ENCODE measurements at places on chromosomes 2 and 18.

- DNase-seq = no peak
Observed at GRCh38 chr18:35999925-36000324, 27.4 kb downstream of the RMP24 start.

DNA sequence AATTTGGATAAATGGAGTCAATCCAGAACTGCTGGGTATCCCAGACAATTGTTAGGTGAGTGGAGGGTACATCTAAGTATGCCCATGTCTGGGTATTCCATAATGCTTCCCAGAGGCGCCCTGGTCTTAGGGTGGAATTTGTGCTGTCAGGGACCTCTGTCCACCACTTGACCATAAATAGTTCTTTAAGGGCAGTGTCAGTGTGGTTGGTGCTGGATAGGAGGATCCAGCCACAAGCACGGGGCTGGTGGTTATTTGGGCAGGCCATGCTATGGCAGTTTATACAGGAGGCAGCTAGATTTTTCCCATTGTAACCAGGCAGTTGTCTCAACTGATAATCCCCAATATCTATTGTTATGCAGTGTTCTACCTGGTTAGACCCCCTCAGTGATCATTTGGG is 104.4 kb upstream of the B3GNT2 start:
- DNase-seq = no peak

DNA sequence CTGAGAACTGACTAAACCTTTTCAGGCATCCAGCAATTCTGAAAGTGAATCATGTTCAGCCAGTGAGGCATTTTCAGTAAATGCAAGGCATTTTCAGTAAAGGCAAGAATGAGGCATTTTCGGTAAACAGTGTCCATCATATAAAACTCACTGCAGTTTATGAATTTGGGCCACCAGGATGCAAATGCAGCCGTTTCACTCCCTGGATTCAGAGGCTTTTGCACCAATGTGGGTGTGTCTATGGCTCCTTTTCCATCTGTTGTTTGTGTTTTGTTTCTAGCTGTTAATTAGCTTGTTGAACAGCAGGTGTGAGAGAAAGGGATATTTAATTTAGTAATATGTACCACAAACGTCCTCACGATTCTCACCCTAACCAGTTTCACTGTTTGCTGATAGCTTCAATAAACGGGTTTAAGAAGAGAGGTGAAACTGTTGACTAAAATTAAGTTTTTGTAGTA is 116.3 kb upstream of the PGAP1 start:
- DNase-seq = no peak

DNA sequence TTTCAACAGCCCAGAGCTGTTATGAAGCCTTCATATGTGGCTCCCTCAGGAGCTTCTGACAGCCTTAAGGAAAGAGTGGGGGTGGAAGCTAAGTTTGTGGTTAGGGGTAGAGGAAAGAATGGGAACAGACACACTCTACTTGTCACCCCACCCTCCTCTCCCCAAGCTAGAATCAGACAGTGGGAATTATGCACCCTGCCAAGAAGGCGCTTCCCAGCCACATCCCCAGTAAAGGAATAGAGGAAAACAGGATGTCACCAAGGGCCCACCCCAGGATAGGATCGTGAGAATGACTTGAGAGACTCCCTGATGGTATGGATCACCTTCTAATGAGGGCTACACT is 32.4 kb upstream of the EML4 start:
- DNase-seq = no peak

DNA sequence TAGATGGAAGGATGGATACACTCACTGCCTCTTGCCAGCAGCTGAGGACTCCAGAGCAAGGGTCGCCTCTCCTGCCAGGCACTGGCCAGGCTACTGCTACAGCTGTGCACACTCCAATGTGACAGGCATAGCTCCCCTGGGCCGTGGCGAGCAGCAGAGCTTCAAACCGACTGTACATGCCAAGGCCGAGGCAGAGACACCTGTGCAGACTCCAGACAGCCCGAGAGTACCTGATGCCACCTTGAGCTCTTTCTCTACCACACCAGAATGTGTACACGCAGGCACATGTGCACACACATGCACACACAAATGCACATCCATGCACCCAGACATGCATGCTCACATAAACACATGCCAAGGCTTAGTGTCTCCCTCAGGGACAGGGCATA is 508.3 kb upstream of the MYT1L start:
- peak; percentile 3 for DNase-seq

GRCh38 chr2:30113617-30114293 is 33.1 kb upstream of the YPEL5 start:
- DNase-seq = no peak

DNA sequence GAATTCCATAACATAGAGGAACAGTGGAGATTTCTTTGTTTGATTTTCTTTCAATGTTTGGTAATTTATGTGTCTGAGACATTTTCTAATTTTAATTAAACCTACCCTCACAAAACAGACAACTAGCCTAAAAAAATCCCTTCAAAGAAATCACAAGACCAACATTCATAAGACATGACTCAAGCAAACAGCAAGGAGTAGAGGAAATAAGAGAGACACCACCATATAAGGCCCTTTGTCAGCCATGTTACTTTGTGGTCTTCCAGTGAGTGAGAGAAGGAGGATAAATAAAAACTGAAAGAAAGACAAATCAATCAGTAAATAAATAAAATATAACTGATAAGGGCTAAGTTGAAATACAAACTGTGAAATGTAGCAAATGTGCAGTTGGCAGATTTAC is 830.8 kb upstream of the SLC39A10 start:
- no peak for DNase-seq

GRCh38 chr18:55748227-55748738 is 160.3 kb upstream of the TCF4 start:
- no peak for DNase-seq

DNA sequence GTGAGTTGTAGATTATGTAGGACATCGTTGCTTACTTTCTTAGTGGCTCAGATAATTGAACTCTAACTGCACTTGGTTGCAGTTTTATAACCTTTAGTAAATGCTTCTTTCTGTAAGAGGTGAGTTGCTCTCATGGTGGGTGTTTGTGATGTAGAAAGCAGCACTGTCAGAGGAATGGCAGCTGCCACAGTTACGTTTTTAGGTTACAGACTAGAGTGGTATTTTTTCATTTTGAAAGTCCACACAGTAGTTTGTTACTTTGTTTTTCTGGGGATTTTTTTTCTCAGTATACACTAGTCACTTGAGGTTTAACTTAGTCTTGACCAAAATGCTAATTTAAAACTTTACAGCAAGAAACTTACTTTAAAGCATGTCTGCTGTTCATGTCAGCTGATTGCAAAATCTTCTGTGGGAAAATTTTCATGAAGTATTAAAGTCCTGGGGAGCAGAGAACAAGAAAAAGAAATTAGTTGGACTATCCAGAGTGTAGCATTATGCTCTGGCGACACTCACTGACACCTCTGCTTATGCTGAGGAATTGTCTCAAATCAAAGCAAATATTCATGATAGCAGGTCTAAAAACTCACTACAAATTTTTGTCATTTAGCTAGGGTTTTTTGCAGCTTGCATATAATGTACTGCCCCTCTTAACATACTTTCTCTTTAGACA is 14.8 kb downstream of the AFTPH start:
- DNase-seq = no peak

DNA sequence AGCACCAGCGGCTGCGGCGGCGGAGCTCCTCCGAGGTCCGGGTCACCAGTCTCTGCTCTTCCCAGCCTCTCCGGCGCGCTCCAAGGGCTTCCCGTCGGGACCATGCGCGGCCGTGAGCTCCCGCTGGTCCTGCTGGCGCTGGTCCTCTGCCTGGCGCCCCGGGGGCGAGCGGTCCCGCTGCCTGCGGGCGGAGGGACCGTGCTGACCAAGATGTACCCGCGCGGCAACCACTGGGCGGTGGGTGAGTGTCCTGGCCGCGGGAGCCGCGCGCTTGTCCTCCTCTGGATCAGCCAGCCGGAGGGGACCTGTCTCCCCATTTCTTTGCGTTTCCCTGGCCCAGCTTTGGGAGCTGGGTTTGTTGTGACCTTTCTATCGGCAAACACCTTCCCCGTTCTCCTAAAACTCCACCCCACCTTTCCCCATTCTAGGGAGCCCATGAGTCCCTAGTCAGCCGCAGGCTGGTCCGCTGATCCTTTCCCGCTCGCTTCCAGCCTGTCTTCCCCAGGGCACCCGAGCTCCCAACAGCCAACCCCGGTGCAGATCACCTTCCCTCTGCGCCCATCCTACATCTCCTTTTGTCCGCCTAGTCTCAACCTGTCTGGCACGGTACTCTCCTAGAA is 316 bp downstream of the GRP start:
- DNase-seq = peak; percentile 45

All from H9 (cell line).